ENCODE measurements at places on chromosomes 7 and 10.

GRCh38 chr10:17056781-17057428 is 72.7 kb downstream of the CUBN start:
- no peak for DNase-seq

- DNase-seq = no peak
Observed at GRCh38 chr10:33321516-33321915, 13.0 kb downstream of the NRP1 start.

GRCh38 chr10:3486346-3487065 is 298.5 kb downstream of the KLF6 start:
- no peak for DNase-seq

DNA sequence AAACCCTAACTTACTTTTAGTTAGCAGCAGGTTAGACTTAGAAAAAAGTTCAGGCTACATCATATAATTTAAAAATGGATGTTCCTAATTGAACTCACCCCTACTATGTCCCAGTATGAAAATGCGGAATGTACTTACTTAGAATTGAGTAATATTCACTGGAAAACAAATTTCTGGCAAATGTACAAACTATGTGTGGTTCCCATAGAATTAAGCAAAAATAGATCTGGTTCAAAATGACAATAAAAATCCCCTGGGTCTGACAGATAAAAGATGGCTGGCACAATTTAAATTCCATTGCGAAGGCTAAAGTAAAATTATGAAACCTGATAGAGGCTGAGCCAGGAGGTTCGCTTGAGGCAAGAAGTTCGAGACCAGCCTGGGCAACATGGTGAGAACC is 42.4 kb upstream of the PRKAR2B start:
- no peak for DNase-seq

- DNase-seq = no peak
Observed at GRCh38 chr10:123433539-123433938, 232.6 kb upstream of the GPR26 start.

DNA sequence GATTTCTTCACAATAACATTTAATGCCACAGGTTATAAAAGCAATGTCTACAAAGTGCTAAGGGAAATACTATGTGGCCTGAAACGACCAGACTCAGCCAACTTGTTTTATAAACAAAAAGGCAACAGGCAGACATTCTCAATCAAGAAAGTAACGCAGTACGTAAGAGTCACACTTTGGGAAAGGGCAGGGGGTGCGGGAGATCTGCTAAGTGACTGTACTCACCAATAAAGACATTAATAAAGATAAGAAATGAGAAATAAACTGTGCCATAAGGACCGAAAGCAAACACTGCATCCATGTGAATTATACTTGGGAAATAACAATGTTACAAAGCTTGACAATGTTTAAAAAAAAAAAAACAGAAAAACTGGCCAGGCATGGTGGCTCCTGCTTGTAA is 25.5 kb downstream of the NSUN6 start:
- DNase-seq = no peak

DNA sequence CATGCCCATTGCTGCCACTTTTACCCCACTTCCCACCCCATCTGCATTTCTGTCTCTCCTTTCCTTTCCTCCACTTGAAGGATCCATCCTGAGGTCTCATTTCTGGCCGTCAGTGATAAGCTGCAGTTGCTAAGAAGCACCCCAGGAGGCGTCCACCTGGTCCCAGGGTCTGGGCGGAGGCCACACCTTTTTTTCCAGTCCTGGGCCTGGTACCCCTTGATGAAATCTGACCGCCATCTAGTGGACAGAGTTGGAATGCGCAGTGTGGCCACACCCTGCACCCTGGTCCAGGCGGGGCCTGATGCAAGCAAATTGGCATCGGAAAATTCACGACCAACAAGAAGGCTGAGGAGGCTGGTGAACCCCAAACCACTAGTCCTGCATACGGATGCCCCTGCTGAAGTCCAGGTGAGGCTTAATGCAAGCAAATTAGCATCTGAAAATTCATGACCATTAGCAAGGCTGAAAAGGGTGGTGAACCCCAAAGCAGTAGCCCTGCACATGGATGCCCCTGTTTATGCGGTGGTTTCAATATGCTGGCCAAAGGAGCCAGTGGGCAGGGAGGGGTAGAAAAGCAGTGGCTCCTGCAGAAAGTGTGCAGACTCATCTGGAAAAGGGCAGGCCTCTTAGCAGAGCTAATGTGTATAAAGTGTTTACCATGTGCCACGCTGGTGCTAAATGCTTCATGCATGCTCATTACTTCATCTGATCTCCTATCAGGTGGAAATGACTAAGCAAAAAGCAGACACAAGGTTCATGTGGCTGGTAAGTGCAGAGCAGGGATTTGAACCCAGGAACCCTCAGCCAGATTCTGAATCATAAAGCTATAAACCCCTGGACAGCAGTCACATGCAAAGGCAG is 43.2 kb downstream of the GPAM start:
- DNase-seq = peak; percentile 74
